ENCODE measurements at places on chromosomes 7 and 10.
A peak's percentile ranks its signal among the peaks of the same experiment; 100 is the strongest.

DNA sequence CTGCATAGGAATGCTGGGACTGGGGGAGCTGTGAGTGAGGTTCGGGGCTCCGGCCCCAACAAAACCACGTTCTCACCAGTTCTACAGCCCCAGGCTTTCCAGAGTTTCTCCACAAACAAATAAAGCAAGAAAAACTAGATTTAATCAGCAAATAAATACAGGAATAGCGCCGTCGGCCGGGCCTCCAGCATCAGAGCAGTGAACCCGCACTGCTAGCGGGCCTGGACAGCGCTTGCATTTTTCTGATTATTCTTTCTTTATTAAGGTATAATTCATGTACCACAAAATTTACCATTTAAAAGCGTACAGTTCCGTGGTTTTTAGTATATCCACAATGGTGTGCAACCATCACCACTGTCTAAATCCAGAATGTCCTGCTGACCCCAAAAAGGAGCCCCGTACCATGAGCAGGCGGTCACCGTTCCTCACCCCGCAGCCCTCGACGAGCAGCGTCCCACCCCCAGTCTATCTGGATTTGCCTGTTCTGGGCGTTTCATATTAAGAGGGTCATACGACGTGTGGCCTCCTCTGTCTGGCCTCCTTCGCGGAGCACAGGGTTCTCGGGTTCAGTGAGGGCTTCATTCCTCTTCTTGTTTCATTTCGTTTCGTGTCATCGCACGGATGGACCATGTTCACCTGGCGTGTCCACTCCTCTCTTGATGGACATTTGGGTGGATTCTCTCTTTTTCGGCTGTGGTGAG, 35.5 kb upstream of the FOXL3 start:
- no peak for DNase-seq

- no peak for DNase-seq
These were observed 149.8 kb downstream of the DYNC1I1 start for GRCh38 chr7:95922191-95922590.

DNA sequence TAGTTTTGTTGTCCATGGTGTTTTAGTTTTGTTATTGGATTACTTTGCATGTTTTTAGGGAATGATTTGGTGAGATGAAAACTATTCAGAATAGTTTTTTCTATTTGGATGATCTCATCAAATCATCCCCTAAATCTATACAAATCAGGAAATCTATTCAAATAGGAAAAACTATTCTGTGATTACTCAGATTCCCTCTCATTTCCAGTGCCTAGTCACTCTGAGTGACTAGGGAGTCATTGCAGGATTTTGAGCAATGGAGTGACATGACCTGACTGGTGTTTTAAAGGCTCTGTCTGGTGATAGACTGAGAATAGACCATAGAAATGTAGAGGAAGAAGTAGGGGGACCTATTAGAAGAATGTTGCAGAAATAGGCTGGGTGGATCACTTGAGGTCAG, 72.4 kb downstream of the TPST1 start:
- no peak for DNase-seq

DNA sequence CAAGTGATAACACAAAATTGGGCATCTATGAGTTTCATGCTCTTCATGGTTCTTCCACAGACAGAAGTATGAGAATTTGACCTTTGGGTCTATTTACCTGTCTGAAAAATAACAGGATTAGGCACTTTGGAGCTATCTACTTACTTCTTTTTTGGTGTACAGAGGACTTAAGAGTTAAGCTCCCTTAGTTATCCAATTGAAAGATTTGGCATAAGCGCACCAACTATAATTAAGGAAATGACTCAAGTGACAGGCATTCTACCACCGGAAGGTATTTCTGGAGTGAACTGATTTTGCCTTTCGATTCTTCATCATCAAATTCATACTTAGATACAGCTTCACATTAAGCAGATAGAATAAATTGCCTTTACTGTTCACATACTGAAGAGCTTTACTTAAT, 43.9 kb downstream of the IFIT5 start:
- no peak for DNase-seq

GRCh38 chr7:936386-937054, 18.0 kb downstream of the ADAP1 start:
- no peak for DNase-seq

DNA sequence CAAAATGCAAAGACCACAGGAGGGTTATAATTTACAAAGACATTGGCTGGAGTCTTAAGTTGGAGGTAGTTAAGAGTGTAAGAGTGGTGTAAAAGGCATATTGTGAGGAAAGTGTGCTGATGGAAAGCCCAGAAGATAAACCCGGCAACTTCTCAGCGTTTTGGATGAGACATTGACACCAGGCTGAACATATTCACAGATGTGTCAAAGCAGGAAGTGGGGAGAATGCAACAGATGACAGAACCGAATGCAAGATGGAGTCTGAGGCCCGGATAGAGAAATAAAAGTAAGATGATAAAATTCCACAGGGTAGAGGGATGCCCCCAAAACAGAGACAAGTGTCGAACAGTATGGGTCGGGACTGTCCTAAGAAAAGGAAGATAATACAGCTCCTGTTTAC, 230.4 kb upstream of the TMEM72 start:
- no peak for DNase-seq

- no peak for DNase-seq
These were observed 149.8 kb downstream of the DGKI start for GRCh38 chr7:137696988-137697387.

DNA sequence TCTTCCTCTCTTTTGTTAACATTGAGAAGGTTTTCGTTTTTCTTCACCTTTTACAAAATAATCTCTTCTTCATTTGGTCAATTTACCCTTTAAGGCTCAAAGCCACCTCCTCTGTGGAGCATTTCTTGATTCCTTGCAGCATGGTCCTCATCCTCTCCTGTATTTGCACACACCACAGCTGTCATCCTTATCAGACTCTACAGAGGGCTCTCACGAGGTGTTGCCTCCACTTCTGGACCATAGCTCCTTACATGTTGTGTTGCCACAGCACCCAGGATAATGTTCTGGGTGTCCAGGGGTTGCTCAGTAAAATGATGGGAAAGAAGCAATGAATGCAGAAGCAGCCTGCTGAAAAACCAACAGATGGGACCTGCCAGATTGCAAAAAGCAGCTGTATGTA, 192.8 kb downstream of the SH2D4B start:
- DNase-seq, result no peak

GRCh38 chr10:105857268-105858264, 1216.5 kb downstream of the SORCS3 start:
- no peak for DNase-seq

GRCh38 chr7:117836-118614, 74.3 kb upstream of the FAM20C start:
- no peak for DNase-seq

DNA sequence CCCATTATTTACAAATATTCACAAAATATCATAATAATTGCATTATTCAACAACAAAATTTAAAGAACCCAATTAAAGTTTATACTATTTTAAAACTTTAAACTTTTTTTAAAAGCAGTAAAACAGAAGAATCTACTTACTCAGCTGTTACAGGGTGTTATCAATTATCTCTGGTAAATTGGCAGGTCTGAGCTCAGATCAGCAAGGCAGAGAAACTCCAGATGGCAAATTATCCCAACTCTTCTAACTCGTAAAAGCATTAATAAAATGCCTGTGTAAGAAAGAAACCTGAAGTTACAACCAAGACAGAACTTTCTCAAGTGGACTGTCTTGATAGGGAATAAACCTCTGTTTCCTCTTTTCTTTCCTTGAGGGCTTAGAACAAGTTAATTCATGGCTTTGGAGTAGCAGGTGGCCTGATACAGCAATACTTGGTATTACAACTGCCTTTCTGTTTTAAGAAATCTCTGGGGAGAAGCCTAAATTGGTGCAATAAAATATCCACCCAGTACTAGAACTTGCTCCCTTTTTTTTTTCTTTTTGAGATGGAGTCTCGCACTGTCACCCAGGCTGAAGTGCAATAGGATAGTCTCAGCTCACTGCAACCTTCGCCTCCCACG, 275.3 kb upstream of the MKLN1 start:
- no peak for DNase-seq

DNA sequence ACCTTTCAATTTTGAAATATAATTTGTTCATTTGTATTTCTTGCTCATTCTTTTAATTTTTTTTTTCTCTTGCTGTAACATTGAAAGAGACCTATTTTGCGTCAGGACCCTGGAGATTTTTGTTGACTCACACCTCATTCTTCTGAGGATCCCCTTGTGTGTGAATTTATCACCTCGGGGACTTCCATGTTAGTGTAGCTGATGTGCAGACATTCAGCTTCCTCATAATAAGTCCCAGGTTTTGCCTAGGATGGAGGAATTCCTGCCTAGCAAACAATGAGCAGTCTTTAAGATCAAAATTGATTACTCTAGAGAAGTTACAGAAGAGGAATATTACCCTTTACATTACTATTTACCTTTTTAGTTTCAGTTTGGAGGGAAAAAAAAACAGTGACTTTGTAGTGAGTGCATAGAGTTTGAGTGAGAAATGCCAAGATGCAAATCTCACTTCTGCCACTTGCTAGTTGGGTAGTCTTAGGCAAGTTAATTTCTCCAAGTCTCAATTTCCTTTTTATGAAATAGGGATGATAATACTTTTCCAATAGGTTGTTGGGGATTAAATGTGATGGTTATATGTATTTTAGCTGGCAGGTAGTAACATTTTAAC, 14.3 kb downstream of the TES start:
- DNase-seq, result no peak

DNA sequence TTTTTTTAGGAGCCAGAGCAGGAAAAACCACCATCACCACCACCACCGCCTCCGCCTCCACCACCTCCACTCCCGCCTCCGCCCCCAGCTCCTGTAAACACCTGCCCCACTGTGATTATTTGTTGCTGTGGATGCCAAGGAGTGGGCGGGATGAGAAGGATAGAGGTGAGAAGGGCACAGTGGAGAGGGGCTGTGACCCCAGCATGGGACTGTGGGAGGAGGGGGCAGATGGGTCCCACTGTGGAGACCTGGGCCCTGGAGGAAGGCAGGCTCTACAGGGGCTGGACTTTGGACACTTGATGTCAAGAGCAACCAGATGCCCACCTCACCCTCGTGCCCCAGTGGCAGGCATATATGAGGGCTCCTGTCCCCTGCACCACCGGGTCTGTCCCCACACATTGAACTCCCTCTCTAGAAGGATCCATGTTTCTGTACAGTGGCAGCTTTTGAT, 24.7 kb downstream of the ANTXRL start:
- DNase-seq, result no peak

- DNase-seq, result no peak
These were observed 54.4 kb downstream of the ZNF277 start for GRCh38 chr7:112260911-112261310.

GRCh38 chr7:46032353-46032752, 111.3 kb upstream of the IGFBP3 start:
- DNase-seq, result no peak

DNA sequence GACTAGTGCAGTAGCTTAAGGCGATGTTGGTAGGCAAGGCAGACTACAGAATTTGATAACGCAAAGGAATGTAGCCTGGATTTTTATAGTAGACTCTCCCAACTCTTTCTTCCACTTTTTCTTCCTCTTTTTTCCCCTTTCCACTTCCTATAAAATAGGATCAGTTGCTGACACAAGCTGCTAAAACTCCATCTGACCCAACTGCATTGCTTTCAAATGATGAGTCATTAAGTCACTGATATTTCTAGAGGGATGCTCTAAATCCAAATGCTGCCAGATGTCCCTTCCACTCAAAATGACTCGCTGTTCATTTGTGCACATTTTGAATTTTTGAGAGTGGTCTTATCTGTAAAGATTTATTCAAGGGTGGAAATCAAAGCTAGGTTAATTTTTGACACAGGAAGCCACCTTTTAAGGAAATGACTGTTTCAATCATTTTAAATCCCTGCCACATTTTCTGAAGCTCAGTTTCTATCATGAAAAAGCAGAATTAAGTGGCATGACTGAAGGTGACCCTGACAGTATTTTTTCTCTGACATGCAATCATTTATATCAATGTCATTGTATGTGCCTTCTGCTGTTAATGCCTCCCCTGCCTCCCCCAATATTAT, 25.8 kb upstream of the SFMBT2 start:
- DNase-seq, result no peak

DNA sequence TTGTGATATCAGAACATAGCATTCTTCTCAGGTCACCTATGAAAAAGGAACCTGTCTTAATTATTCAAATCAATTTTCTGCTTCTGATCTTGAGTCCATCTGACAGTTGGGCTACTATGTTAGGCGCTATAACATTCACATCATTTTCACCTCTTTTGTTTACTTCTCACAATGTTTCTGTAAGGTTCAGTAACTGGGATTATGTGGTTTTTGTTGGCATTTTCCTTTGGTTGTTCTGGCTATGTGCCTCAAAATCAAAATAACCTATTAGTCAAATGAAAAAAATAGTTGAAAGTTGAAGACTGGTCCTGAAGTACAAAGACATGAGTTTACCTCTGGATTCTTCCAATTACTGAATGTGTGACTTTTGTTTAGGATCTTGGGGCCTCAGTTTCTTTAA, 221.3 kb upstream of the SMIM30 start:
- DNase-seq, result no peak

- no peak for DNase-seq
These were observed 163.2 kb downstream of the AVL9 start for GRCh38 chr7:32658467-32658869.

- peak; percentile 15 for DNase-seq
These were observed 63.2 kb upstream of the TOMM7 start for GRCh38 chr7:22885797-22886261.

DNA sequence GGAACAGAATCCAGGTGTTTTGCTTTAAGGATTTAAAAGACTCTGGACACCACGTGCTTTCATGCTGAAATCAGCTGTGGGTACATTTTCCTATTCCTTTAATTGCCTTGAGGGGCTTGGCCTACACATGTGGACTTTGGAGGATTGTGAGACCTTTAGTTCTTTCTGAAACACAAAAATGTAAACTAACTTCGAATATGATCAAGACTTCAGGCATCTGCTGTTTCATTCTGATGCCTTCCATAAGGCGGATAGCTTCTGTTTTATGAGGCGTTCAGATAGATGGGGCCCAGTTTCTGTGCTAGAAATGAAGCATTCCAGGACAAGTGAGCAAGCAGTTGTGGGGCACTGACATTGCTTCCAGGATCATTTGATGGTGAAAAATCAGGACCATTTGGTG, 1.5 kb upstream of the NOBOX start:
- no peak for DNase-seq

GRCh38 chr10:22649390-22649841, 65.0 kb downstream of the PIP4K2A start:
- DNase-seq, result no peak

GRCh38 chr10:101466016-101466912, 112.3 kb downstream of the BTRC start:
- no peak for DNase-seq

GRCh38 chr10:133150656-133151055, 9.4 kb upstream of the KNDC1 start:
- DNase-seq, result no peak

DNA sequence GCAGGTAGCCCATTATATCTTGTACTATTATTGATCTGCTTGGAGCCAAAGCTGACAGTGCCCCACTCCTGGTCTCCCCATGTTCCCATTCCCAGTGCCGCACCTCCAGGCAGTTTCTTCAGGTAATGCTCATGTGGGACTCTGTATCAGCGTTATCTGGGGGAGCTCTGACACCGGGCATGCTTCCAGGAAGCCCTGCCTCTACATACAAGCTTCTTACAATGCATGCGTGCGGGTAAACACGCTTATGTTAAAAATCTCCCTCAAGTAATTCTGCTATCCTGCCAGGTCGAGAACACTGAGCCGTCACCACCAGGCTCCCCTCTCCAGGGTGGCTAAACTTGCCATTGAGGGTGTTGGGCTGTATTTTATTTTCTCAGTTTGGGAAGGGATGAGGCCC, 61.6 kb upstream of the LBX1 start:
- no peak for DNase-seq

- no peak for DNase-seq
These were observed 38.8 kb downstream of the SVOPL start for GRCh38 chr7:138662076-138662990.

- DNase-seq, result no peak
These were observed 176.8 kb upstream of the AGR3 start for GRCh38 chr7:17058568-17058967.

Data from activated naive CD4-positive, alpha-beta T cell (primary cell).